Caco-2 (cell line): ENCODE measurements at places on chromosomes 7 and 10. TPM values are rescaled to one million over a fixed set of nuclear protein-coding genes. Genes with fewer than 3 reads are reported as not detected.
A peak's percentile ranks its signal among the peaks of the same experiment; 100 is the strongest.

CALHM3 gene
- total RNA-seq = 0.18 TPM in 1 of 2 replicates, not detected in the other

DNA sequence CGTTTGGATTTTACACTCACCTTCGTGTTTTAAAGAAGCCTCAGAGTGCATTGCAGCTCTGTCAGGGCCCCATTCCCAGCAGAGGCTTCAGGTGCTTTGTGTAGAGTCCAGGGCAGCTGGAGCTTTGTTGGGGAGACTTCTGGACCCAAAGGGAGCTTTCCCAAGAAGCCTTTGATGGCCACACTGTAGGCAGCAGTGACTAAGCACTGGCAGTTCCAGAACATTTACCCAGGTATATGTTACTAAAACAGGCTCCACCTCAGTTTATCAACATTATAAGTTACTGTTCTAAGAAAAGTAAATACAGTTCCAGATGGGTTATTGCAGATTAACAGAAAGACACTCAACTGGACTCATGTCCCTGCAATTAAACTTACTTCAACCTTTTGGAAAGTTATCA lies 66.8 kb downstream of the LANCL2 start:
- no peak for DNase-seq

DNA sequence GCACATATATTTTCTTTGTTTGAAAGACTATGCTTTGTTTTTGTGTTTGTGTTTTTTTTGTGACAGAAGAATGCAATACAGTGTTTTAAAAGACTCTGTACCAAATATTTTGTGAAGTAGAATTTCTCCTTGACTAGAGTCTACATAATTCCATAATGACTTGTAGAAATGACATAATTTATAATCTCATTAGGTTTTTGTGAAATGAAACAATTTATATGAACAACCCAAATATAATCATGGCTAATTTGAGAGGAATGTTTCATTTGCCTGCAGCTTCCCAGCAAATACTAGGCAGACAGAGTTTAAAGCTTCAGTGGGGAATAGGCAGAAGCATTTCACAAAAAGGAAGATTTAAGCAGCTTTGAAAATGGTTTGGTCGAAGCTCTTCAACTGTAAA lies 215.6 kb upstream of the LRRN3 start:
- no peak for DNase-seq

NUTM2E gene
- 0.14 TPM in 1 of 2 replicates, not detected in the other for total RNA-seq

DNA sequence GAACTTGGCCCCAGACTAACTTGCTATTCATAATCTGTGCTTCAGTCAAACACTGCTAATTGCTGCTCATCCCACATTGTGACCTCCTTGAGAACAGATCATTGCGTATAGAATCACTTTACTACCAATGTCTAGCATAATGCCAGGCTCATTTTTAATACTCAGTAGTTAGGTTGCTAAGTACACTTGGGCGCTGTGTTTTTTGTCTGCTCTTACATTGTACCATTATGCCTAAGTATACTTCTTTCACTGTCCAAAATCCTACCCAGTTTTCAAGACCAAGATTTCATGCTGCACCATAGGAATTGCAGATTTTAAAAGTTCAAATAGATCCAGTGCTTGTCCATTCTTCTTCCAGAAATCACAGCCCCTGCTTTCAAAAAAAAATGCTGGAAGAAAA lies 32.8 kb upstream of the TMEM106B start:
- DNase-seq = no peak

GRCh38 chr7:69732203-69732602 lies 133.9 kb downstream of the AUTS2 start:
- peak; percentile 38 for DNase-seq

DNA sequence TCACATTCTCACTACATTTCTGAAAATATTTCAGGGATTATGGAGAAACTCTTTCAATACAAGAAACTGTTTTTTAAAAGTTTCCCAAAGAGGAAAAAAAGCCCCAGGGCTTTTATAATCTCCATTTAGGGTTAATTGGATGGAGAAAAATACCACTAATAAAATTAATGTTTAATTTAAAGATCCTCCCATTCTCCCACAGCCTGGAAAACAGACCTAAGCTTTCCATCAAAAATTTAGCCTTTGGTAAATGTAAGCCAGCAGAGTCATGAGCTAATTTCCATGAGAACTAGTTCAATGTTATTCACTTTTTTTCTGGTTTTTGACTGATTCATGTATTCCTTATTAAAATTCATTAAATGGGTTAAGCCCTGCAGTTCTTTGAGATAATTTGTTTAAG lies 408.7 kb downstream of the PHTF2 start:
- DNase-seq = no peak

SPACDR gene
- 0.41 and 0.84 TPM in 2 replicates for total RNA-seq

DNA sequence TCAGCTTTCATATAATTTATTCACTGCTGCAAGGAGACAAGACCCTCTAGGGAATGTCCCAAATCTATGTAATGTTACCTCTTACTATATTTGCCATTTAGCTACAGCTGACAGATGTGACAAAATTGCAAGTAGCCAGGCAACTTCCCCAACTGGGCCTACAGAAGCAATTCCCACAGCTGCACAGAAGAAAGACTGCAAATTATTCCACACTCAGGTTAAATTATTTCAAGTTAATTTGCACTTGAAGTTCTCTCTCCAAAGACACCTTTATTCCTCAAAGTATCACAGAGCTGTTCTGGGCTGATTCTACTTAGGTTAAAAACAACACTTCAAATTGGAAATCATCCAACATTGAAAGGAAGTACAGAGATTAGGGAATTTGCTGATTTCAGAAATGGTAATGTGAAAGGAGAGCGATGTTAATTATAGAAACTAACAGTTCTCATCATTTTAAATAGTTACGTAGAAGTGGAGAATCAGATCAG lies 133.6 kb downstream of the THSD7A start:
- DNase-seq = no peak

- DNase-seq = no peak
Observed at GRCh38 chr7:81183326-81183725, 264.5 kb upstream of the SEMA3C start.

DNA sequence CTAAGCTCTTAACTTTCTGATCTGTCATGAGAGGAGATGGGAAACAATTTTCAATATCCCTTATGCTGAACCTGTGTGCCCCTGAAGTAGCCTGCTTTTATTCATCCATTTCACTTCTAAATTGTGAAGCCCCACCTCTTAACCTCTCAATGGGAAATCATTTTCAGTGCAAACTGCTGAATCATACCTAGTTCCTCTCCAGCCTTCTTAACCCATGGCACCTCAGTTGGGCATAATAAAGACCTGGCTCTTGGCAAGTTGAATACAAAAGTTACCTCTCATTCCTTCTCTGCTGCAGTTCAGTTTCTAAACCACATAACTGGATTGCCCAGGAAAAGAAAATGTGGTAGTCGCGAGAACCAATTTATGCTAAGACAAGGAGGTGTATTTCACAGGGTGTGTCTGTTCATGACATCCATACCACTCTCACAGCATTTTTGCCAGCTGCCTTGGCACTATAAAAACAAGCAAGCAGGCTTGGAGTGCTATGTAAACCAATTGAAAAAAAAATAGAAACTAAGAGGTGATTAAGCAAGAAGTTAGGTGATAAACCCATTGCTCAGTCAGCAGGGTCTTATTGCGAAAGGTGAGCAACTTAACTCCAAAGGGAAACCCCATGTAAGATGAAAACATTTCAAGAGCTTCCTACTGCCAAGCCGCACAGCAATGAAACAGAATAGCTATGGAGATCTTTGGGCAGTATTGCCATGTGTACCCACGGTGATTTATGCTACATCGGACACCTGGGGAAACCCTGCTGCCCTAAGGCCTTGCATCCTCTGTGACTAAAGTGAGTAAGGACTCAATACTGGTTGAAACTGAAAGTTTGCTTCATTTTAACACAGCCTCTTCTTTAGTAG lies 57.0 kb upstream of the DKK1 start:
- DNase-seq = no peak

DNA sequence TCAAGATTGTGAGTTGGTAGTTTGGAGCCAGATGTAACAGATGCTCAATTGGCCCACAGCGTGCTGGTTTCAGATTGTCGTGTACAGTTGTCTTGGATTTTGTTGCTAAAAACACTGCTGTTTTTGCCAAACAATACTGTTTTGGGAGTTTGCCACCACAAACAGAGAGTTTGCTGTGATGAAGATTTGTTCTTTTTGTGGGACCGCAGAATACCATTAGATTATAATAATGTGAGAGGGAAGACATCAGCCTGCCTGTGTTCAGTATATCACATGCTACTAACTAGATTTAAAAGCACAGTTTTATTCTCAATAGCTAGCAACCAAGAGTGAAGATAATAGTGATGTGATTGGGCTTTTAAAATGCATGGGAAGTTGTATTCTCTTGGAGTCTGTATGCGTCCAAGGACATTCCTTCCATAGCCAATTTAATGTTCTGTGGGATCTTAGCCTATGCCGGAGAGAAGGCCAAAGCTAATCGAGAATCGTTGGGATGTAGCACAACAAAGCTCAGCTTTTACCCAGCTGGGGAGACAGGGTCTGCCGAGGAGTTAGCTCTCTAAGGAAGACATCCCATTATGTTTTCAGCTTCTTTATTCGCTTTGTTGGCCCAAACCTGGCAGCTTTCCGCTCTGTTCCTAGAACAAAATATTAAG lies 18.7 kb upstream of the ITGA8 start:
- no peak for DNase-seq

ACTL6B gene
- total RNA-seq = not detected in 2 replicates

GRCh38 chr7:69849268-69849667 lies 251.0 kb downstream of the AUTS2 start:
- no peak for DNase-seq
